ENCODE measurements at places on chromosomes 3 and 15.
A peak's percentile ranks its signal among the peaks of the same experiment; 100 is the strongest.

GRCh38 chr3:53534676-53535400 lies 40.4 kb downstream of the CACNA1D start:
- no peak for DNase-seq

- no peak for DNase-seq
These were observed 35.6 kb upstream of the LIPC start for GRCh38 chr15:58396181-58396580.

DNA sequence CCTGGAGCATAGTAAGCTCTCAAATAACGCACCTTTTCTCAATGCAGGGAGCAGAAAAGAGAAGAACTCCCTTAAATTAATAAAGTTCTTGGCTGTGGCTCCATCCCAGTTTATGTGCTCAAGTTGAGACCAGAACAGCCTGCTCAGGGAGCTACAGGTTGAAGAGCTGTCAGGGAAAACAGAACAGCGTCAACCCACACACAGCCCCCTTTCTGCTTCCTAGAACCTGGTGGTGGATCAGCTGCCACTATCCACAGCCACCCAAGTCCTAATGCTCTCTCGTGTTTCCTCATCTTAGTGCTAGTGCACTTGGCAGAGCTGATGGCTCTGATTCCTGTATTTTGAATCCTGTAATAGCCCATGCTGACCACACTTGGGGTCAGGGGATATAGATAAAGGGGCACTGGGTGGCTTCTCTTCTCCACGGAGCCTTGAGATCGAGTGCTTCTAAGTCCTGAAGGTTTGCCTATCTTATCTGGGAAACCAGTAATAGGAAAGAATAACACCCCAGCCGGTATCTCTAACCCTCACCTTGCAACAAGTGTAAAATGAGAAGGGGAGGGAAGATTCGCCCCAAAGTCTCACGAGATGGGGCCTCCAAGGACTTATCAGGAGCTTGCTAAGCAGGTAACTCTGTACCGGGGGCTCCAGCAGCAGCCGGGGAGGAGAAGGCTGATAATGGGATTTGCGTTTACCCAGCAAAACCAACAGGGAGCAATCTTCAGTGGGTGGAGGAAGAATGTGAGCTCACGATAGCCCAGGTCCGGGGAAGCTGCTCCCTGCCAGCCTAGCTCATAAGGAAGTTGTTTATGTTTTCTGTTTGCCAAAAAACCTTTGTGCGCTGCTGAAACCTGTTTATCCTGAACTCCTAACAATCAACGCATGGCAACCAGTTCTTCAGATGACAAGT lies 136.2 kb upstream of the ICE2 start:
- no peak for DNase-seq

DNA sequence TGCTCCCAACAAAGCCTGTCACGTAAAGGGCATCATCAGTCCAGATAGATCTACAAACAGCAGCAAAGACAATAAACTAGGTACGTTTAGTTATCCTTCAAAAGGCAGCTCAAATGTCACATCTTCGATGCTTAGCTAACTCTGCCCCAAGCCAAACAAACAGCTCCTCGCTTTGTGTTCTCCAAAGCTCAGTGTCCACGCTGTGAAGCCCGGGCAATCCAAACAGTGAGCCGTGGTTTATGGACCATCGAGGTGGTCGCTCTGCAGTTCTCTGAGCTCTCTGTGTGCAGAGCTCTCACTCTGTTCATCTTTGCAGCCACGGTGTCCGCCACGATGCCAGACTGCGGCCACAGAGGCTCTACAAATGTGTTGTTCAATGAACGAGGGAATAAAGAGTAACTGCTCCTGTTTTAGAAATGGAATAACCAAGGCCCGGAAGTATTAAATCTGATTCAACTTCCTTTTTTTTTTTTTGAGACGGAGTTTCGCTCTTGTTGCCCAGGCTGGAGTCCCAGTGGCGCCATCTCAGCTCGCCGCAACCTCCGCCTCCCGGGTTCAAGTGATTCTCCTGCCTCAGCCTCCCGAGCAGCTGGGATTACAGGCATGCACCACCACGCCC lies 117.2 kb upstream of the FAM174B start:
- DNase-seq, result no peak

- no peak for DNase-seq
These were observed 1.8 kb downstream of the KCNMB2 start for GRCh38 chr3:178538056-178538455.

GRCh38 chr3:182508919-182509711 lies 284.2 kb upstream of the ATP11B start:
- DNase-seq, result no peak

- peak; percentile 56 for DNase-seq
These were observed at the start of gene MAP3K13 for GRCh38 chr3:185362850-185363661. Gene MAP3K13, plus strand, starts transcription at chr3:185363136. Its CDS starts 65,446 bp downstream, at chr3:185428582.

DNA sequence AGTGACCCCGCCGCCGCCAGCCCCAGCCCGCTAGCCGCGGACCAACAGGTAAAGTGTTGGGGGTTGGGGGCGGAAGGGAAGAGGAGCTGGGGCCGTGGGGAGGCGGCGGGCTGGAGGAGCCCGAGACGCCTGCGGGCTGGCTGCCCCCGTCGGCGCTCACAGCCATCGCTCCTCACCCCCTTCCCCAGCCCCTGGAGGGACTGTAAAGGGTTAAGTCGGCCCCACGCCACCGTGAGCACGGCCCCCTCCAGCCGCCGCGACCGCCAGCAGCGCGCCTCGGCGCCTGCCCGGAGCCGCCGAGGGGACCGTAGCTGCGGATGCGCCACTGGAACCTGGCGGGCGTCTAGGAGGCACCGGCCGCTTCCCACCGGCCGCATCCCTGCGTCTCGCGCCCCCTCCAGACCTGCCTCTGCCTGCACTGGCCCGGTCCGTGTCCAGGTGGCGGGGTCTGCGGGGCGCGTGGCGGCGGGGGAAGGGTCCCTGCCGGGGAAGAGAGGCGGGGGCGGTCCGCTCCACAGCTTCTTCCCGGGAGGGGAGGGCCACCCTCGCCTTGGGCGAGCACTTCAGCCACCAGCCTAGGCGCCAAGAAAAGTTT lies 522 bp downstream of the MED12L start:
- DNase-seq, result peak; percentile 62

DNA sequence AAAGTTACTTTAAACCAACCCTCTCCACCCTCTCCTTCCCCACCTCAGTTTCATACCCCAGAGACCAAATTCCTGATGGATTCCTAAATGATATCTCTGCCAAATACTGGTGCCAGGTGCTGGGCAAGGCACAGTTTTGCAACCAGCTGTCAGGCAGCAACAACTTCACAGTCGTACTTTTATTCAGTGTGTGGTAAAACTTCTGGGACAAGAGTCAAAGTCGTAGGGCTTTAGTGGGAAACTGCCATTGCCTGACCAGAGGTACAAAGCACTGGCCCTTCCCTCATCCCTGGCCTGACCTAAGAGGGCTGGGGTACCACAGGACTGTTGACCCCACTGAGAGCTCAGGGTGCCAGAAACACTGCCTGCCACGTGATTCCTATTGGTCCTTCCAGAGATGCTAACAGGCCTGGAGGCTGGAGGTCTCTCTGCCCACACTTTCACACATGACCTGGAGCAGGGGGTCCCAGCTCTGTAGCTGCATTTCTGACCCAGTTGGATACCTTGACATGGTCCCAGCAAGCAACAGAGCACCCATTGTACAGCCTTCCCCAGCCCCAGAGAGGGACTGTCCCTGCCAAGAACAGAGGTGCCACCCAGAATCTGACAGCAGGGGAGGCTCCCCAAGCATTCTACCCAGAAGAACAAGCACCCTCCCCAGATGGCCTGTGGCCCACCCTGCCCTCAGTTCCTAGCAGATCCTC lies 59.9 kb downstream of the LIPC start:
- DNase-seq, result no peak

GRCh38 chr3:41116851-41117250 lies 82.5 kb upstream of the CTNNB1 start:
- no peak for DNase-seq

- peak; percentile 80 for DNase-seq
These were observed 8.8 kb upstream of the ELP6 start for GRCh38 chr3:47522082-47522987.

GRCh38 chr15:41180206-41180789 lies 50.3 kb downstream of the EXD1 start:
- DNase-seq, result no peak

All from mesothelial cell of epicardium (in vitro differentiated cells).